Cardiac atrium fibroblast (primary cell): ENCODE measurements at places on chromosomes 3 and 15. TPM values are rescaled to one million over a fixed set of nuclear protein-coding genes. Genes with fewer than 3 reads are reported as not detected.

Gene PYGO1
- 3.8 and 9.2 TPM in 2 replicates for total RNA-seq

Gene ZNF654
- 6.3 and 15.9 TPM in 2 replicates for total RNA-seq

Gene PLSCR4
- 228 and 234 TPM in 2 replicates for total RNA-seq

Gene SPTBN5
- under 0.01 and 0.16 TPM in 2 replicates for total RNA-seq

Gene AADAC
- total RNA-seq, result 2.3 and 2.6 TPM in 2 replicates

Gene PLAAT1
- not detected in 2 replicates for total RNA-seq

Gene LIPH
- total RNA-seq, result 5.2 and 6.5 TPM in 2 replicates

Gene OCA2
- not detected in 2 replicates for total RNA-seq

Gene SLC51B
- not detected in 2 replicates for total RNA-seq

Gene CCR5
- not detected in 2 replicates for total RNA-seq
